ENCODE measurements at places on chromosomes 16 and 17.

DNA sequence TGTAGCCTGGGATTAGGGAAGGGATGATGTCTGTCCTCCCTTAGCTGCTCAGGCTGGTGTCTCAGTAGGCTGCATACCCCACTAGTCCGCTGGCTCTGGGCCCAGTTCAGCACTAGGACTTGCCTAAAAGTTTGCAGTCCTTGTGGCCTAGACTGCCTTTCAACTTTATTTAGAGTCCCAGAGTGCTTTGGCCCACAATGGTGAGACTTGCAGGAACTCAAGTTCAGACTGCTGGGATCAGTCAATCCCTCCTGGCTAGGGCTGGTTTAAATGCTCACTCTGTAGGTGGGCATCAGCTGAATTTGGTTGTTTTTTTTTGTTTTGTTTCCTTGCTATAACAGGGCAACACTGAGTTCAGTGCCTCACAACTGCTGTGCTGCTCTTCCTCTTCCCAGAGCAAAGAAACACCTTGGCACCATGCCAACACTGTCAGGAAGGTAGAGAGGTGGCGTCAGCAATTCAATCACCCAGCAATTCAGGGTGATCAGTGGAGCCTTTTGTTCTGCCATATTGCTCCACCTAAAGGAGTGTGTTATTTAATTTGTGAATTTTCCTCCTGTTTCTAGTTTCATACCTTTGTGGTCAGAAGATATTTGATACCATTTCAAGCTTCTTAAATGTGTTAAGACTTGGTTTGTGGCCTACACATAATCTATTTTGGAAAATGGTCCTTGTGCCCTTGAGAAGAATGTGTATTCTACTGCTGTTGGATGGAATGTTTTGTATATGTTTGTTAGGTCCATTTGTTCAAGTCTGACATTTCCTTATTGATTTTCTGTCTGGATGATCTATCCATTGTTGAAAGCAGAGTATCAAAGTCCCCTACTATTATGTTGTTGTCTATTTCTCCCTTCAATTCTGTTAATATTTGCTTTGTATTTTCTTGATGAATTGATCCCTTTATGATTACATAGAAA is 284.0 kb upstream of the PMFBP1 start:
- DNase-seq = no peak

DNA sequence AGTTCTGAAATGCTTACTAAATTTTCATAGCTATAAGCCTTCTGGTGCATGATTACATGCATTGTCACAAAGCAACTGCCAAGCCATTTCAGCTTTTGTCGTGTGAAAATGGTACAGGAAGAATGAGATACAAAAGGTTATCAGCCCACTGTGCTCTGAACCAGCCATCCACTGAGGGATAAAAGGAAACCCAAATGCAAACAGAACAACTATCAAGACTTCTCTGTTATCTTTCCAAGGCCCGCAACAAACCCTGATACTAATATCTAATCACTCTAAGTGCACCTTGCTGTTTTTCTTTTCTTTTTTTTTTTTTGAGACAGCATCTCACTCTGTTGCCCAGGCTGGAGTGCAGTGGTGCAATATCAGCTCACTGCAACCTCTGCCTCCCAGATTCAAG is 109.0 kb downstream of the FTO start:
- DNase-seq = no peak

- no peak for DNase-seq
Measured at GRCh38 chr16:46807336-46807735, 23.6 kb downstream of the C16orf87 start.

DNA sequence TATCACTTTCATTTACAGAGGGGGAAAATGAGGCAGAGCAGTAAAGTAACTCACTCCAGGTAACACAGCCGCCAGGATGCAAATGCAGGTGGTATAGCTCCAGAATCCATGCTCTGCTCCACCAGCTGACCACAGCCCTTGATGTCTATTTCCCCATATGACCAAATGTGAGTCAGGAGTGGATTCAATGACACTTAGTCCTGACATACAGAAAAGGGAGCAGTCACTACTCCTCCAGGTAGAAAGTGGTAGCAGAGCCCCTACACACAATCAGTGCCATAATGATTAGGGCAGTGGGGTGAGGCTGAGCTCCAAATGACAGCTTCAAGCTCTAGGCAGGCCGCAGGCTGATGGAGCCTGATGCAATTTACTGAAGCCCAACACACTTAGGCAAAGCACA is 43.3 kb upstream of the GFOD2 start:
- DNase-seq = no peak

- DNase-seq = no peak
Measured at GRCh38 chr17:76458580-76459490, 5.9 kb upstream of the UBE2O start.

- no peak for DNase-seq
Measured at GRCh38 chr17:50861334-50861676, 4.8 kb downstream of the TOB1 start.

- DNase-seq = no peak
Measured at GRCh38 chr16:77324729-77325128, 110.1 kb downstream of the ADAMTS18 start.

DNA sequence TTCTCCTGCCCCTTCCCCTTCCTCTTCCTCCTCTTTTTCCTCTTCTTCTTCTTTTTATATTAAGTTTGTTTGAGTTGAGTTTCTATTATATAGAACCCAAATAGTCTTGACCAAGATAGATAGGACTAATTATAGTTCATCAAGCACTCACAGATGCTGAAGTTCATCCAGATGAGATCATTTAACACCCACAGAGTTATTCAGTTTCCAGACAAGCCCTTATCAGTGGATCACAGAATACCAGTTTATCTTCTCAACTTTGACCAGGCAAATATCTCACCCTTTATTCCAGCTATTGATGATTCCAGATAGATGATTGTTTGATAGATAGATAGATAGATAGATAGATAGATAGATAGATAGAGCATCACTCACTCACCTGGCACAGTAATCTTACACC is 87.5 kb downstream of the AXIN2 start:
- no peak for DNase-seq

DNA sequence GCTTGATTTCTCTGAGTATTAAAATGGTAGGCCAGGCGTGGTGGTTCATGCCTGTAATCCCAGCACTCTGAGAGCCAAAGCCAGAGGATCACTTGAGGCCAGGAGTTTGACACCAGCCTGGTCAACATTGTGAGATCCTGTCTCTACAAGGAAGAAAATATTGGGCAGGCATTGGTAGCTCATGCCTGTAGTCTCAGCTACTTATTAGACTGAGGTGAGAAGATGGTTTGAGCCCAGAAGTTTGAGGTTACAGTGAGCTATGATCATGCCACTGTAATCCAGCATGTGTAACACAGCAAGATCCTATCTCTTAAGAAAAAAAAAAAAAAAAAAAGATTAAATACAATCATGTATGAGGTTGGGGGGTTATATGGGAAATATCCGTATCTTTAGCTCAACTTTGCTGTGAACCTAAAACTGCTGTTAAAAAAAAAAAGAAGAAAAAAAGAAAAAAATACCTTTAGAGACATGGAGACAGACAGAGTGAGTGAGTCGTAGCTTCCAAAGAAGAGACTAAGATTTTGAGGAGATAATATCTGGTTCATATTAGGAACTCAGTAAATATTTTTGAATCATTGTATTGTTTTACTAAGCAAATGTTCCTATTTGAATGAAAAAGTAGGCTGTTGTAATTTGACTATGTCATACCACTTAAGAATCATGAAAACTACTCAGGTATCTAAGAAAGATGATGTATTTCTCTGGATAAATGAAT is 325.7 kb upstream of the TBX2 start:
- no peak for DNase-seq
